Pancreas (tissue), 10 donors: ENCODE measurements at places on chromosomes 3 and 15. TPM values are rescaled to one million over a fixed set of nuclear protein-coding genes. Genes with fewer than 3 reads are reported as not detected.

GRCh38 chr3:145411605-145412004, 749.4 kb downstream of the PLOD2 start:
- no peaks in the 10 kb centered on the region for H3K36me3 ChIP-seq
- no peaks in the 10 kb centered on the region for H3K4me1 ChIP-seq
- no peak overlapping the region for H3K27ac ChIP-seq
- DNase-seq, result no peak

DNA sequence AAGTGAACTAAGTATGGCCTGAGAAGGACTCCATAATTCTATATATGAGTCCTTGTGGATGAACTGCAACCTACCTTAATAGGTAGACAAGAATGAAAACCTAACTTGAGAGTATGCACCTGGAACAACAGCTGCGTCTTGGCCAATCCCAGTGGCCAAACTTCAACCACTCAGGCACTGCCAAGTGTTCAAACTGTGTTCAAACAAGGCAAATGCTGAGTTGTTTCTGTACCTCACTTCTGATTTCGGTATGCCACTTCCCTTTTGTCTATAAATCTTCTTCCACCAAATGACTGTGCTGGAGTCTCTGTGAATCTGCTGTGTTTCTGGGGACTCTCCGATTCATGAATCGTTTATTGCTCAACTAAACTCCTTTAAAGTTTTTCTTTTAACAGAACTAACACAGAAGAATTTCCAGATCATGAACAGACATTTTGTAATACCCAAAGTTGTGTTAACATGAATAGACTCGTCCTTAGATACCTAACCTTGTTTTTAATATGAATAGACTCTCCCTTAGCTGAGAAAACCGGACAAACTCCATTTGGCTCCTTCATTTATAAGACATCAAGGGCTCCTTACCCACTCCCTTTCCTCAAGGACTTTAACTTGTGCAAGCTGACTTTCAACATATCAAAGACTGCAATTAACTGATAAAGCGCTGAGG, 4.1 kb downstream of the ZNF717 start:
- H3K36me3 ChIP-seq, result peaks cover 8% of the 10 kb centered on the region
- DNase-seq, result no peak
- H3K27me3 ChIP-seq, result no peaks in the 10 kb centered on the region
- no peak overlapping the region for H3K27ac ChIP-seq
- H3K4me3 ChIP-seq, result no peak overlapping the region

GRCh38 chr3:193016437-193016901, 98.8 kb upstream of the MB21D2 start:
- no peaks in the 10 kb centered on the region for H3K36me3 ChIP-seq
- no peaks in the 10 kb centered on the region for H3K4me1 ChIP-seq
- no peak overlapping the region for H3K27ac ChIP-seq

DNA sequence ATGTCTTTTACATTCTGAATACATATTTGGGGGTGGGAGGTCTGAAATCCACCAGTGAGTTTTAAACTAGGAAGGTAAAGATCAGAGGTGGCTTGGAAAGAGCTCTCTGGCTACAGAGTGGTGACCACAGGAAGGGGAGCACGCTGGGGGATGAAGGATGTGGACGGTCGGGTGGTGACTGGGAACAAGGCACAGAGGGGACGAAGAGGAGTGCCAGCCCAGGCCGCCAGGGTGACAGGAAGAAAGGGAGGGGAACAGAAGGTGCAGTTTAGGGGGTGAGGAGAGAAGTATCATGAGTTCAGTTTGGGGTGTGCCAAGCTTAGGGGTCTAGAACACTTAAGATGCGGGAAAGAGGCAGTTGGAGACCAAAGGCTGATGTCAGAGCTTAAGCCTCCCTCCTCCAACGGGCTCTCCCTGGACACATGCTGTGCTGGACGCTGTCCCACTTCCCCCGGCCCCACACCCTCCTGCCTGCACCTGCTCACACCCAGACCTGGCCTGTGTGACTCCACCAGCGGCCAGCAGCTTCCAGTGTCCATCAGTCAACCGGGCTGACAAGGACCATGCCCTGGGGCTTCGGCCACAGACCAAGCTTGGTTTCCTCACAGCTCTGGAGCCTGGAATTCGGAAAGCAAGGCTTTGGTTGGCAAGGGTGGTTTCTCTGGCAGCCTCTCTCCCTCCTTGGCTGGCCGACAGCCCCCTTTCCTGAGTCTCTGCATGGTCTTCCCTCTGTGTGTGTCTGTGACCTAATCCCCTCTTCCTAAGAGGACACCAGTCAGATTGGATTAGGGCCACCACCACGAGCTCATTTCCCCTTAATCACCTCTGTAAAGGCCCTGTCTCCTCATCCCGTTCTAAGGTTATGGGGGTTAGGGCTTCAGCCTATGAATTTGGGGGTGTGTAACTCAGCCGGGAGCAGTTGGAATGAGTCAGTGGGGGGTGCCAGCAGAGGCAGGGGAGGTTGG, 120.4 kb upstream of the IQSEC1 start:
- no peaks in the 10 kb centered on the region for H3K27me3 ChIP-seq
- H3K36me3 ChIP-seq, result no peaks in the 10 kb centered on the region
- H3K4me3 ChIP-seq, result no peak overlapping the region
- no peaks in the 10 kb centered on the region for H3K4me1 ChIP-seq

GRCh38 chr3:44259404-44259803, 17.7 kb downstream of the TOPAZ1 start:
- H3K4me3 ChIP-seq, result no peak overlapping the region
- no peaks in the 10 kb centered on the region for H3K4me1 ChIP-seq
- H3K27ac ChIP-seq, result no peak overlapping the region
- DNase-seq, result no peak
- no peaks in the 10 kb centered on the region for H3K36me3 ChIP-seq

DNA sequence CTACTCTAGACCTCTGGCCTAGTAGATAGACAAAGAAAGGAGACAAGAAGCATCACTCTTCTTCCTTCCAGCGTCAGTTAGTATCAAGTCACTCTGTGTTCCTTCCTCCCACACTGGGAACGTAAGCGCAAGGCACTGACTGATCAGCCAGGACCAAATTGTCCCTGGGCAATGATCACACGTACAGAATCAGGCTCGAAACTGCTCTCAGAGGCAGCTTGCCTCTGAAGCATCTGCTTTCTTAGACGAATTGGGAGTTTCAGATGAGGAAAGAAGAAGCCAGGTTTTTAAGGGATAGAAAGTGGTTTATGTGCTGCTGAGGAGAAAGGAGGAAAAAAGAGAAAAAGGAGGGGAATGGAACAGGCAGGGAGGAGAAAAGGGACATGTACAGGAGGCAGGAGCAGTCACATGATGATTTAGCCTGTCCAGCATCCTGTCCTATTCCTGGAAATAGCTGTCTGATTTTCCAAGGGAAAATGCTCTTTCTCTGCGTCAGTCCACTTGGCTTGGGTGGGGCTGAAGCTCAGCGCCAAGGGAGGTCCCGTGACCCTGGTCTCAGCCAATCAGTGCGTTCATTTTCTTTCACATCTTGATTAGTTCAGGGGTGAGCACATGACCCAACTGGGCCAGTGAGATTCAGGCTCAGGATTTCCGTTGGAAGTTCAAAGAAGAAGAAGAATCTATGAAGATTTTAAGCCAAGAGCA, 102.0 kb upstream of the PRICKLE2 start:
- no peak for DNase-seq
- H3K27me3 ChIP-seq, result no peaks in the 10 kb centered on the region
- no peak overlapping the region for H3K4me3 ChIP-seq
- H3K27ac ChIP-seq, result peak overlapping the region; percentile 51
- no peaks in the 10 kb centered on the region for H3K36me3 ChIP-seq

DNA sequence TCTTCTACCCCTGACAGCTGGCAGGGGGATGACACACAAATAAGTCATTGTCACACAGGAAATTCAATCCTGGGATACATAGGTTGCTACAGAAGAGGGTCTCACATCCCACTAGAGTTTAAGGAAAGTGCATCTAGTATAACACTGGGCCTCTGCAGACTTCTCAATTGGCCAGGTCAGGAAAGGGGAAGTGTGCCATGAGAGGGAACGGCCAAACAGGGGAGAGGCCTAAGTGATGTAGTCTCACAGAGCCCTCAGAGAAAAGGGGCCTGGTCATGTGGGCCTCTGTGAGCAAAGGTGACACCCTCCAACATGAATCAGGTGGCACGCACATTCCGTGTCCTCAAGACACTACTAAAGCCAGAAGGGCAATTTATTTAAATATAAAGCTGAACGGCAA, 11.2 kb downstream of the ZXDC start:
- peaks cover 30% of the 10 kb centered on the region for H3K4me1 ChIP-seq
- peaks cover 3% of the 10 kb centered on the region for H3K36me3 ChIP-seq
- H3K27me3 ChIP-seq, result no peaks in the 10 kb centered on the region
- H3K27ac ChIP-seq, result peak overlapping the region; percentile 70
- no peak for DNase-seq
- H3K4me3 ChIP-seq, result no peak overlapping the region

- DNase-seq, result no peak
- no peaks in the 10 kb centered on the region for H3K27me3 ChIP-seq
- no peaks in the 10 kb centered on the region for H3K36me3 ChIP-seq
- peaks cover 9% of the 10 kb centered on the region for H3K4me1 ChIP-seq
- no peak overlapping the region for H3K27ac ChIP-seq
Measured at GRCh38 chr3:171835116-171835515, 8.0 kb upstream of the TMEM212 start.

DNA sequence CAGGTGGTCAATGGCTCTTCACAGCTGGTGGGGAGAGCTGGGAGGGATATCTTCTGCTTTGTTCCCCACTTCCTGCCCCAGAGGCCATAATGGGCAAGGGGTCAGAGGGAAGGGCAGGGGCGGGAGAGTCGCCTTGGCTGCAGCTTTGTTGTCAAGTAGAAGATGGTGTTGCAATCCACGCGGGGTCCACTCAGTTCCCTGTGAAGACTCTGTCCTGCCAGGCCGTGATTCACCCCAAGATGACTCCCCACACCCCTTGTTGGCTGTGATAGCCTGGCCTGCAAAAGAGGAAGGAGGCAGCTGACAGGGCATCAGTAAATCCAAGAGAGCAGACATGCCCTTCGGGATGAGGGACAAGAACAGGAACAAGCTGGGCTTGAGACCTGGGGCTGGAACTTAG, 6.9 kb downstream of the GALNT15 start:
- H3K36me3 ChIP-seq, result no peaks in the 10 kb centered on the region
- DNase-seq, result no peak
- no peaks in the 10 kb centered on the region for H3K27me3 ChIP-seq
- H3K4me1 ChIP-seq, result no peaks in the 10 kb centered on the region

DNA sequence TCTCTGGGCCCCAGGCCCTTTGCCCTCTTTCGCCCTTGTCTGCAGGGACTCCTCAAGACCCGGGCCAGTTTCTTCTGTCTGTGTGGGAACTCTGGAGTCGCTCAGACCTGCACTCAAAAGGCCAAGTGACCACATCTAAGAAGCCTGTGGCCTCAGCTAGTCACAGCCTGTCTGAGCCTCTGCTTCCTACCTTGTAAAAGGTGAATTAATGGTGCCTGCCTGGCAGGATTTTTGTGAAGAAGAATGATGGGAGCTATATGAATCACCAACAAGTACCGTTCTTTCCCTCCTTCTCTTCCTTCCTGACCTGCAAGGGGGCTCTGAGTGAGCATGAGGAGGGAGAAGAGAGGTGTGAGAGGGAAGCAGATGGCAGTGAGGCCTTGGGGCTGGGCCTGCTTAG, 7.5 kb downstream of the PLIN1 start:
- no peak for DNase-seq
- no peak overlapping the region for H3K4me3 ChIP-seq
- no peaks in the 10 kb centered on the region for H3K36me3 ChIP-seq

- H3K4me1 ChIP-seq, result no peaks in the 10 kb centered on the region
- H3K27ac ChIP-seq, result no peak overlapping the region
- DNase-seq, result no peak
- H3K36me3 ChIP-seq, result no peaks in the 10 kb centered on the region
Measured at GRCh38 chr3:111303760-111304159, 232.1 kb downstream of the NECTIN3 start.

DNA sequence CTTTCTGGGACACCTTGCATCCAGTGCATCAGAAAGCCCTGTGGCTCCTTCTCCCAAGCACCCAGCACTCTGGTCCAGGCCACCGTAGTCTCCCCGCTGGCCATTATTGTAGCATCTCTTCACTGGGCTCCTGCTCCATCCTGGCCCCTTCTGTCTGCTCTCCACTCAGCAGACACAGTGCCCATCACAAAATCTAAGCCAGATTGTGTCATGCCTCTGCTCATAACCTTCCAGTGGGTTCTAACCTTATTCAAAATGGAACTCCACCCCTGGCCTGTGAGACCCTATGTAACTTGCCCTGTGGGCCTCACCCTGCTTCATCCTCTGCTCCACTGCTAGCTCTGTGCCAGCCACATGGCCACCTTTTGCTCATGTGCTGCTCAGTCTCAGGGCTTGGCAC, 31.7 kb upstream of the PRR23E start:
- no peaks in the 10 kb centered on the region for H3K4me1 ChIP-seq
- no peaks in the 10 kb centered on the region for H3K36me3 ChIP-seq
- H3K27ac ChIP-seq, result no peak overlapping the region
- DNase-seq, result no peak
- H3K4me3 ChIP-seq, result no peak overlapping the region
- H3K27me3 ChIP-seq, result peaks cover 3% of the 10 kb centered on the region

DNA sequence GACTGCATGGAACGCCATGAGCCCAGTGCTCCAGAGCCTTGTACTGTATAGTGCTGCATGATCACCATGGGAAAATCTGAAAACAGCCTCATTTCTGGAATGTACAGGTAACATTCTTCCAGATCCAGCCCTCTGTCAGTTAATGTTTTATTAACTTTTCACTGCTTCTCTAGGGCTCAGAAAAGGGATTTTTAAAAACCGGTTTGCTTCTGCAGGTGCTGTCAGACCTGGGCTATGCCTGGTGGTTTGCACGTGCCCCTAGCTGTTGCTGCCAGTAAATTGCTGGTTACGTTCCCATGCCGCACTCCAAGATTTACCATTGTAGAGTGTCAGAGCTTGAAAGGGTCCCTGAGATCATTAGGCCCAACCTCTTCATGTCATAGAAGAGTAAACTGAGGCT, 9.0 kb downstream of the SNAPC5 start:
- H3K27me3 ChIP-seq, result no peaks in the 10 kb centered on the region
- no peaks in the 10 kb centered on the region for H3K4me1 ChIP-seq
- no peak overlapping the region for H3K4me3 ChIP-seq
- peak overlapping the region; percentile 33 for H3K27ac ChIP-seq
- no peak for DNase-seq

PHLDB2 gene
- polyA plus RNA-seq, result 22.6 TPM

ADAMTS7 gene
- 1.4 TPM for polyA plus RNA-seq

SLC28A2 gene
- not detected for polyA plus RNA-seq

KBTBD13 gene
- not detected for polyA plus RNA-seq

SNX33 gene
- polyA plus RNA-seq, result 13.2 TPM

MNS1 gene
- polyA plus RNA-seq, result 1.4 TPM

EFCAB12 gene
- polyA plus RNA-seq, result 1.7 TPM

THSD4 gene
- 9.0 TPM for polyA plus RNA-seq

CAV3 gene
- polyA plus RNA-seq, result not detected

MAPKAPK3 gene
- polyA plus RNA-seq, result 15.8 TPM
